ENCODE measurements at places on chromosomes 2 and 18.

GRCh38 chr2:112621790-112622527 lies 23.8 kb upstream of the SLC20A1 start:
- no peak for DNase-seq

DNA sequence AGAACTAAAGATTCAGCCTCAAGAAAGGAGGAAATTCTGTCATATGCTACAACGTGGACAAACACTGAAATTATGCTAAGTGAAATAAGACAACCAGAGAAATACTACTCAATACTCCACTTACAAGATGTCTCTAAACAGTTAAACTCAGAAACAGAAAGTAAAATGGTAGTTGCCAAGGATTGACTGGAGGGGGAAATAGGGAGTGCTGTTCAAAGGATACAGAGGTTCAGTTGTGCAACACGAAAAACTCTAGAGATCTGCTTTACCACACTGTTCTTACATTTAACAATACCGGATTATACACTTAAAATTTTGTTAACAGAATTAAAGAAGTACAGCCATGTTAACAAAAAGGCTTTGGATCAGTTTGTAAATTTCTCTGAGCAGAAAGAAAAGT lies 39.8 kb upstream of the C2orf15 start:
- no peak for DNase-seq

GRCh38 chr2:11750422-11750821 lies 4.0 kb downstream of the LPIN1 start:
- no peak for DNase-seq

DNA sequence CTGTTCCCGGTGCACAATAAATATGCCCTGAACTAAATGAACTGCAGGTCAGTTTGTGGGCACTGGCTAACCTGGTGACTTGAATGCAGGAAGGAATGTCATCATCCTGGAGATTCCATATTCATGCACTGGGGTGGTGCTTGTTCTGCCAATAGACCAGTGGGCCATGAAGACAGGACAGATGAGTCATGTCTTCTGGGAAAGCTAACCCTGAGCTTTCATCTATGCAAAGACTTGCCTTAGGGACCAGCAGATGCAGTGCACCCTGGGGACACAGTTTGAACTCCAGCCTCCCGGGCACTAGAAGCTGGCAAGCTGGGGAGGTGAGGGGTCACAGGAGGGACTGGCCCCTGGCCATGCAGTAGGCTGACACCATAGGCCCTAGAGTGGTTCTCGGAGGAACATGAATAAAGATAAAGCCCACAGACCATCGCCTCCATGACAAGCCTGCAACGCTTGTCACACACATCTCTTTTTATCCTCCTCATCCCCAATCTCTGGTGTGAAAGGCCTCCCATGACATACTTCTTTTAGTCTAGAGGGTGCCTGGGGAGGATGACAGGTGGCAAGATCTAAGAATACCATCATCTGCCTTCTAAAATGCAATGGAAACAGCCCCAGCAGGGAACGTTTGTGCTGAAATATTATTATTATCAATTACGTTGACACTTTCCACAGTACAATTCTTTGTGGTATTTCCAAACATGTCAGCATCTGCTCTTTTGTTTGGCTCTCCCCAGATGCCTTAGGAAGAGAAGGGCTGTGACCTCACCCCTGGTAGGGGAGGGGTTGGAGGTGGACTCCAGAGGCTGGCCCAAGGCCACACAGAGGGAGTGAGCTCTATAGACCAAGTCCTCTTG lies 267.4 kb upstream of the RAB6C start:
- no peak for DNase-seq

DNA sequence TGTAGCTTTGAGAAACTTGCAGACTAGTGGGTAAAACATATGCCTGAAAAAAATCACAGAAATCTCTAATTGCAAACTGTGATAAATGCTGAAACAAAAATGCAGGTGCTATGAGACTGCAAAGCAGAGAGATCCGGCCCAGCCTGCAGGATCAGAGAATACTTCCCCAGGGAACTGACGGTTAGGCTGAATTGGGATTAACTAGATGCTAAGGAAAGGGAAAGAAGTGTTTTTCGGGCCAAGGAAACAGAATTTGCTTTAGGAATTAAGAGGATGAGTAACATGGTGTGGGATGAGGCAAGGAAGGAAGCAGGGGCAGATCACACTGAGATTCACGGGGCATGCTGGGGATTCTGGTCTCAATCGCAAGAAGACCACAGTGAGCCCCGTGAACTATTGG lies 71.5 kb downstream of the OSBPL6 start:
- DNase-seq, result no peak

- DNase-seq, result peak; percentile 25
Measured at GRCh38 chr2:229980431-229981184, 58.3 kb downstream of the FBXO36 start.

DNA sequence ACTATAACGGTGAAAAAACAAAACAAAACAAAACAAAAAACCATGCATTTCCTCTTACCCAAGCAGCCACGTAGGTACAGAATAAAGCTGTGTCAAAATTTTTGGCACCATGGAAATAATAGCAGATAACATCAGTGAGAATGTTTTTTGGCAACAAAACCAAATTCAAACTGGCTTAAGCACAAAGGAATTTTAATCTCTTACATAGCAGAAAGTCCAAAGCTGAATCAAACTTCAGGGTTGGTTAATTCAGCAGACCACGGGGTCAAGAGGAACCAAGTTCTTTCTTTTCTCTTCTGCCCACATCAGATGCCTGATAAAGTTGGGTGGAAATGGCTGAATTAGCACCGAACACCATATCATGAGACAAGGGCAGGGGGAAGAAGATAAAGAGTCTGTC lies 129.5 kb downstream of the PAX3 start:
- no peak for DNase-seq

- DNase-seq, result no peak
Measured at GRCh38 chr2:181523756-181524155, 66.6 kb downstream of the ITGA4 start.

DNA sequence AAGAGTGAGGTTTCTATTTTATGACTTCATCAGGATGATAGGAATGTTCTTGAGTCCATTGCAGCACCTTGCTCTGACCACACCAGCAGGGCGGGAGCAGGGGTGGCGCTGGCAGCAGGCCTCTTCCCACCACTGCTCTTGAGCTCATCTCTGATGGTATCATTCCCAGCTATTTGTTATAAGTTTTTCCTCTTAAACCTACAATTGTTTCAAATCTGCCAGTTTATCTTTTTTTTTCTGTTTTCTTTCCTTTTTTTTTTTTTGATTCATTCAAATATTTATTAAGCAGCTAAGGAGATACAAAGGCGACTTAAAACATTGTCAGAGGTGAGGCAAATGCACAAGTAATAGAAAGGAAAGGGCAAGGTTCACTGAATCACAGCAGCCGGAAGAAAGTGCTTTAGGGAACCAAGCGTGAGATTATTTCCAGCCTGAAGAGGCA lies 28.7 kb downstream of the NIFK start:
- DNase-seq, result no peak

- no peak for DNase-seq
Measured at GRCh38 chr2:11406267-11406957, 59.5 kb downstream of the E2F6 start.

GRCh38 chr2:23590241-23590869 lies 205.4 kb downstream of the KLHL29 start:
- no peak for DNase-seq

DNA sequence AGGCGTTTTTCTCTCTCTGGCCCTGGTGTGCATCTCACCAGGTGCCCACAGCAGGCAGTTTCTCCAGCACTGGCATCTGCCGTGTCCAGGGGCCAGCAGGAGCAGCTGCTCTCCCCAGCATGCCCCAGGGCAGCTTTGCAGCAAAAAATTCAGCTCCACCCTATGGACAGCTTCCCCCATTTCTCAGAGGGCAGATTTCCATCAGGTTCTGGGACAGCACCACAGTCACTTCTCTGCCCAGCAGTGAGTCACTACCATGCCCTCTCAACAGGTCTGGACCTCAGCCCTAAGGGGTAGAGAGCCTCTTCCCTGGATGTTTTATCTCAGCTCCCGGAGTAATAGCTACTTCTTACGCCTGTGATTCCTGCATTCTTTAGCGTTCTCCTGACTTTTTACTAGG lies 170.2 kb upstream of the RAB12 start:
- no peak for DNase-seq

GRCh38 chr2:16076911-16077310 lies 136.6 kb downstream of the MYCN start:
- DNase-seq, result no peak

- DNase-seq, result no peak
Measured at GRCh38 chr2:221589696-221590095, 17.6 kb upstream of the EPHA4 start.

GRCh38 chr2:43778233-43778632 lies 4.4 kb downstream of the DYNC2LI1 start:
- DNase-seq, result no peak

DNA sequence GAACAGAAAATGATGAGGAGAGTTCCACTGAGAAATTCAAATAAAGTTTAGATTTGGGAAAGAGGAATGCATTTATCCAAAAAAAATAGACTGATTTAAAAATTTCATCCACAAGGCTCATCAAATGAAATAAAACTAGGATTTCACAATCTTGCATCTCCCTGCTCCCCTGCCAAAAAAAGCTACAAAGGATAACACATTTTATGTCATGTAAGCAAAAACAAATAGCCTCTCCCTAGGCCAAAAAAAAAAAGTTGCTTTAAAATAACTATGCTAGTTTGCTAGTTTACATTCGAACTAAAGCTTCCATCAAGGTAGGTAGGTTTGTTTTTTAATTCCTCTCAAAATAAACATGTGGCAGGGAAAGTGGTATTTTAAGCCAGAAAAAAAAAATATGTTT lies 465.5 kb upstream of the ID2 start:
- no peak for DNase-seq

GRCh38 chr2:200615247-200615646 lies 29.4 kb downstream of the AOX1 start:
- DNase-seq, result no peak

DNA sequence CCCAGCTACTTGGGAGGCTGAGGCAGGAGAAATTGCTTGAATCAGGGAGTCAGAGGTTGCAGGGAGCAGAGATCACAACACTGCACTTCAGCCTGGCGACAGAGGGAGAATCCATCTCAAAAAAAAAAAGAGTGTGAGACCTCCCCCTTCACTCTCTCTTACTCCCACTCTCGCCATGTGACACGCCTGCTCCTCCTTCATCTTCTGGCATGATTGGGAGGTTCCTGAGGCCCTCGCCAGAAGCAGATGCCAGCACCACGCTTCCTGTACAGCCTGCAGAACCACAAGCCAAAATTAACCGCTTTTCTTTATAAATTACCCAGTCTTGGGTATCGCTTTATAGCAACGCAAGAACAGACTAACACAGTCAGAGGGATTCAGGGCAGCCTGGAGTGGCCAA lies 66.3 kb upstream of the CREB1 start:
- DNase-seq, result no peak

- DNase-seq, result no peak
Measured at GRCh38 chr2:64807417-64807816, 153.7 kb upstream of the SERTAD2 start.

GRCh38 chr2:130787841-130788240 lies 32.5 kb downstream of the AMER3 start:
- DNase-seq, result no peak

GRCh38 chr2:191618046-191618780 lies 59.7 kb upstream of the NABP1 start:
- DNase-seq, result no peak

DNA sequence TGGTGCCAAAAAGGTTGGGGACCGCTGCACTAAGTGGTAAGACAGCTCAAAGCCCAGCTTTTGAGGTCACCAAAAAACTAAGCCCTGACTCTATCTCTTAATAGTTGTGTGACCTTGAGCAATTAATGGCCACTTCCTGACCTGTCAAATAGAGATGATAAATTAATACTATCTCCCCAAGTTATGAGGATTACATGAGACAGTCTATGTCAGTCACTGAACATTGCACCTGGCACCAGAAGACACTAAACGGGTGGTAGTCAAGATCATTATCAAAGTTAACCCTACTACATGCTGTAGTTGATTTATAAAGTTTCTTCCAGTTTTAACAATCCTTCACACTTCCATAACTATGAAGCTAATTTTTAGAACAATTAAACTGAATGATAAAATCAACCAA lies 36.5 kb downstream of the STPG4 start:
- DNase-seq, result no peak

GRCh38 chr18:14928396-14928795 lies 180.4 kb downstream of the ANKRD30B start:
- no peak for DNase-seq

- DNase-seq, result no peak
Measured at GRCh38 chr18:313931-314330, 46.1 kb upstream of the THOC1 start.

- DNase-seq, result no peak
Measured at GRCh38 chr2:119384971-119385370, 18.2 kb downstream of the DBI start.

GRCh38 chr18:23798824-23799223 lies 109.6 kb downstream of the LAMA3 start:
- DNase-seq, result no peak

- no peak for DNase-seq
Measured at GRCh38 chr18:8944871-8945245, 157.6 kb upstream of the NDUFV2 start.

GRCh38 chr2:175002547-175003274 lies 2.5 kb downstream of the CHN1 start:
- DNase-seq, result no peak

- DNase-seq, result no peak
Measured at GRCh38 chr18:29749704-29750103, 1292.8 kb downstream of the DSC3 start.

Data from C1 segment of cervical spinal cord (tissue), 14 donors.